ENCODE measurements at places on chromosomes 4 and X.

GRCh38 chrX:118156953-118157608, 40.5 kb upstream of the KLHL13 start:
- DNase-seq = no peak

DNA sequence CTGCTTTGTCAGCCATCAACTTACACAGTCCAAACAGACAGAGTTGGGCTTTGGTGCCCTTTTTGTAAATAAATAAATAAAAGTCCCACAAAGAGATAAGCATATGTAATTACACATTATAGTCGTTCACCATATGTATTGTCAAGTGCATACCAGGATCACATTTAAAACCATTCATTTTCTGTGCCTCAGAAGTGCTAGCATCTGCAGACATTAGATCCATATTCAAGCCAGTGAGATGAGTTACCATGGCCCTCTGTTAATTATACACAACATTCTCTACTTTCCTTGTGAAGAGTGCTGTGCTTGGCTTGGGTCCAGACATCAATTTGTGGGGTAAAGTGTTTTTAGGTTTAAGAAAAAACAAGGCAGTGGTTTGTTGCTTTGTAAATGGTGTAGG, 76.8 kb downstream of the ENOX2 start:
- DNase-seq = no peak

DNA sequence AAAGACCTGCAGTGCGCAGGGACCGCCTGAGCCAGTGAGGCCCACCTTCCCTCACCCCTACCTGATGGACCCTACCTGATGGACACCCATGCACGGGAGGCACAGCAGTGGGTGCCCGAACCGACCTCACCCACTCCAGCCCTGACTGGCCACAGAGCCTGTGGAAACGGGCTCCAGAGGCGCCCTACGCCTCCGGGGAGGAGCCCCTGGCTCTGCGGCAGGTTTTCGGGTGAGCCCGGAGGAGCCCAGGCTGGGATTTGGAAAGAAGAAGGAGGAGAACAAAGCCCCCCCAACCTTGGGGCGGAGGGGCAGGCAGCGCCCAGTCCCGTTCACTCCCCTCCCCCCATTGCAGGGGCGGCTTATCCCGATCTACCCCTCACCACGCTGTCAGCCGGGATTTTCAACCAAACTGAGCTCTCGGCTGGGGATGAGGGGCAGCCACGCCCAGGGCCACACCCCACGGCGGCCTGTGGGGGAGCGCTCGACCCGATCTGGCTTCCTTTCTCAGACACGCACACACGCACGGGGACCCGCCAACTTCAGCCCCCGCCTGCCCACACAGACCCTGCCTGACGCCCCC, 675 bp downstream of the L1CAM start:
- DNase-seq = no peak

DNA sequence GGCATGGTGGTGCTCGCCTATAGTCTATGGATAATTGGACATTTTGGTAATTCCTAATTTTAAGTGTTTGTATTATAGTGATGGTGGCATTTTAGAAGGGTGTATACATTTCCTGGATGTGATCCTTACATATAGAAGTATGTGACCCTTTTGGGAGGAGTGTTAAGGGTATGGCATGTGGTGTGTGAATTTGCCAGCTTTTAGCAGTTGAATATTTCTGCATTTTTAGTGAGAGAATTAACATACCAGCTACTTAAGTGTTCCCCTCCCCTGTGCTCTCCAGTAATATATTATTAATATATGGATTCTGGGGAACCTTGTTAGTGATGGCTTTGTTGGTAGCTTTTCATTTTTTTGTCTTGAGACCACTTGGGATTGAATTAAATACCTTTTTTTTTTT, 55.3 kb downstream of the STAG2 start:
- DNase-seq = no peak

DNA sequence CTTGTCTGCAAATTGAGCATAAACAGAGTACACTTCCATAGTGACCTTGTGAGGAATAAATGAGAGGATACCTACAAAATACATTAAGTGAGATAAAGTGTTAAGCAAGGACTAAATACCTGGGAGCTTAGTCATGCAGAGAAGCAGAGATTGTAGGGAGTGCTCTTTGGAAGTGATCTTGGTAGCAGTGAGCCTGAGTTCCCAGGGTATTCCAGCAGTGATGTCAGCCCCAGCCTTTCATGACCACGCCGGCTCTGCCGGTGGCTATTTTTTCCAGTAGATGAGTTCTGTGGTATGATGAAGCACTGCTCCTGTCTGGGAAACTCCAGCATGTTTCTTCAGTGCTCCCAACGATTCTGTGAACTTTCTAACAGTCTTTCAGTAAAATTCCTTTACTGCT, 391.5 kb upstream of the IGFBP7 start:
- no peak for DNase-seq

GRCh38 chrX:11349661-11350337, 56.6 kb downstream of the AMELX start:
- no peak for DNase-seq

DNA sequence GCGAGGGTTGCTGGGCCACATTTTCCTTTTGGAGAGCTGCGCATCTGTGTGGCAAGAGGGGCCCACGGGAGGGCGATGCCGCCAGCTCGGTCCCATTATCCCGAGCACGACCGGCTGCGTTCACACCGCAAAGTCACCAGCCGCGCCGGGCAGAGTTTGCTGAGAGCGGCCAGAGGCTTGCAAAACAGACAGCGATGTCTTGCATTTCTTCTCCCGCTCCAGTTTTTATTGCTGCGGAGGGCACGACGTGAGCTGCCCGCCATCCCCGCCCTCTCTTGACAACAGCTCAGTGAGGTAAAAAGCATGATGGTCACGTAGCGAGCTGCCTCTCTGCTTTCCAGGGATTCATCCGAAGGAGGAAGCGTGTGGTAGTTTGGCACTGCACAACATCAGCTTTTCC, 102.1 kb upstream of the TENM3 start:
- no peak for DNase-seq

- DNase-seq = no peak
Observed at GRCh38 chr4:112119353-112119783, 25.9 kb upstream of the FAM241A start.
